ENCODE measurements at places on chromosomes 13 and 19. TPM values are rescaled to one million over a fixed set of nuclear protein-coding genes. Genes with fewer than 3 reads are reported as not detected.

Gene FFAR1
- total RNA-seq: not detected

Gene PPP1R37
- 22.4 TPM for total RNA-seq

Gene F10
- 7.2 TPM for total RNA-seq

Gene IL12RB1
- 0.16 TPM for total RNA-seq

Gene TIMM29
- 23.3 TPM for total RNA-seq

Gene CGB8
- not detected for total RNA-seq

Gene OR7C1
- not detected for total RNA-seq

Gene GRK1
- not detected for total RNA-seq

Gene ITPKC
- 17.8 TPM for total RNA-seq

Gene NCAN
- not detected for total RNA-seq

Gene TTC9B
- not detected for total RNA-seq
